A549 treated with RU486 at 1 μM for 4 hours (cell line): ENCODE measurements at places on chromosomes 13 and 19. TPM values are rescaled to one million over a fixed set of nuclear protein-coding genes. Genes with fewer than 3 reads are reported as not detected.

The SMAD9 gene
- 0.05 to 0.13 TPM (median 0.09 TPM) in 5 replicates for total RNA-seq

The CCNA1 gene
- 0.21 to 0.42 TPM (median 0.32 TPM) in 5 replicates for total RNA-seq

The SLITRK5 gene
- 0.38 to 0.64 TPM (median 0.62 TPM) in 5 replicates for total RNA-seq

The ZNF580 gene
- 29.8 to 60.8 TPM (median 53.2 TPM) in 5 replicates for total RNA-seq

The ZNF317 gene
- total RNA-seq = 17.9 to 20.8 TPM (median 18.8 TPM) in 5 replicates

The UBE2L5 gene
- not detected in 5 replicates for total RNA-seq

The NCLN gene
- total RNA-seq = 66.3 to 88.6 TPM (median 84.2 TPM) in 5 replicates

The THSD1 gene
- total RNA-seq = 11.5 to 12.8 TPM (median 12.0 TPM) in 5 replicates

The SRRM5 gene
- total RNA-seq = 0.67 to 1.0 TPM (median 0.78 TPM) in 5 replicates

The NDUFA11 gene
- total RNA-seq = 204 to 303 TPM (median 278 TPM) in 5 replicates

The KRTDAP gene
- total RNA-seq = not detected in 5 replicates

The IGFL3 gene
- total RNA-seq = 0.27 to 0.32 TPM in 2 of 5 replicates, not detected in the others

The SIGLEC7 gene
- total RNA-seq = not detected in 5 replicates

The TPTE2 gene
- total RNA-seq = not detected in 5 replicates
